ENCODE measurements at places on chromosomes 2 and 18.

GRCh38 chr2:220585241-220585640, 957.8 kb downstream of the SLC4A3 start:
- DNase-seq = no peak

- no peak for DNase-seq
These were observed 327.6 kb upstream of the ZEB2 start for GRCh38 chr2:144847347-144848080.

- DNase-seq = no peak
These were observed 109.0 kb downstream of the PIEZO2 start for GRCh38 chr18:11040359-11040758.

DNA sequence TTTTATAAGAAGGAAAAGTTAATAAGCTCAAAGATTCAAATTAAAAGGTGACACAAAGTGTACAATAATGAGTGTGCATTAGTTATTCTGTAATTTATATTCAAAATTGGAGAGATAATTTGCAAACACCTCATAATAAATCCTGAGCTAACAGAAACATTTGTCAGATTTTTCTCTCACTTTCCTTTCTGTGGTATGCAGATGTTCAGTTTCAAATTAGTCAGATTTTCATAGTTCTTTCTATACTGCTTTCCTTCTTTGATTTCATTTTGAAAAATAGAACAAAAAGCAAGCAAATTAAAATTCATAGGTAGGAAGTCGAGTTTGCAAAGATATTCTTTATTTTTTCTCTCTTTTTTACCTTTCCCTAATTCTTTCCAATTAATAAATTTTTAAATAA, 1420.1 kb upstream of the NXPH2 start:
- no peak for DNase-seq

GRCh38 chr2:1675633-1676032, 68.7 kb downstream of the PXDN start:
- no peak for DNase-seq

GRCh38 chr2:202960524-202960923, 48.4 kb downstream of the CARF start:
- DNase-seq = no peak

GRCh38 chr18:49745045-49746014, 68.0 kb downstream of the ACAA2 start:
- DNase-seq = no peak

DNA sequence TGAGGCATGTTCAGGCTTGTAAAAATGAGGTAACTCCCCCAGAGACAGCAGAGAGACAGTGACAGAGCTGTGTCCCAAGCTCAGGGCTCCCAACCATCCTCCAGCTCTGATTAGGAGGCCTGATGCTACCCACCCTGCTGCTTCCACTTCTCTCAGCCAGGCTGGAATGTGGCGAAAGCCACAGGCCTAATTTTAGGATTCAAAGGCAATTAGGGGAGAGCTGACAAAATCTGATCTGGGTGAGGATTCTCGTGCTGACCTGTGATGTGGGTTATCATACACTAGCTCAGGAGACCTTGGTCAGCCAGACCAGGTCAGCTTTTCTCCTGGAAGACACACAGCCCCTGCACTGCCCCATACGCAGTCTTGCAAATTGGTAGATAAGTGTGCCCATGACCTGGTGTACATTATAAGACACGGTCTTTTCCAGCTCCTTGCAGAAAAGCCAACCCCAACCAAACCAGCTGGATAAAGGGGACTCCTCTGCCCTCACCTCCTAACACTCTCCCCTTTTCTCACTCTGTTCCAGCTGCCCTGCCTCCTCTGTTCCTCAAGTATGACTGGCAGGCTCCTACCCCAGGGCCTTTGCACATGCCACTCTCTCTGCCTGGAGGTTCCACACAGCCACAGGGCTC, 225.9 kb downstream of the MGAT5 start:
- DNase-seq = no peak

Data from stimulated activated CD8-positive, alpha-beta memory T cell treated with anti-CD3 and anti-CD28 coated beads, Interleukin-15, amount 100 ng/mL, for 1 hour (primary cell).